ENCODE measurements at places on chromosomes 6 and 20.

DNA sequence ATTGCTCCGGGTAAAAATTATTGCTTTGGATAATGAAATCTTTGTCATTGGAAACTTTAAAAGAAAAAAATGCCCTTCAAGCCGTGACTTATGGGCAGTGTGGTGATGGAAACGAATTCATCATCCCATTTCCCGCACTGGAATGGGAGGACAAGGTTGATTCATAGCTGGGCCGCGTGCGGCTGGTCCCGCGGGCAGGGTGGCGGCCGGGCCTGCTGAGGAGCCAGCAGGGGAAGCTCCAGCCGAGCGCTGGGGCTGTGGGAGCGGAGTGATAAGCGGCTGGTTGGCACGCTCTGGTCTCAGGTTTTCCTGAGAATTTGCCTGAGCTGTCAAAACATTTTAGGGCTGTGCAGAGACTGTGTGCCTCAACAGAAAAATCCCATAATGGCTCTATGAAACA, 351.7 kb downstream of the CDC5L start:
- no peak for DNase-seq

- no peak for DNase-seq
Observed at GRCh38 chr20:15380770-15381169, 1043.4 kb upstream of the FLRT3 start.

DNA sequence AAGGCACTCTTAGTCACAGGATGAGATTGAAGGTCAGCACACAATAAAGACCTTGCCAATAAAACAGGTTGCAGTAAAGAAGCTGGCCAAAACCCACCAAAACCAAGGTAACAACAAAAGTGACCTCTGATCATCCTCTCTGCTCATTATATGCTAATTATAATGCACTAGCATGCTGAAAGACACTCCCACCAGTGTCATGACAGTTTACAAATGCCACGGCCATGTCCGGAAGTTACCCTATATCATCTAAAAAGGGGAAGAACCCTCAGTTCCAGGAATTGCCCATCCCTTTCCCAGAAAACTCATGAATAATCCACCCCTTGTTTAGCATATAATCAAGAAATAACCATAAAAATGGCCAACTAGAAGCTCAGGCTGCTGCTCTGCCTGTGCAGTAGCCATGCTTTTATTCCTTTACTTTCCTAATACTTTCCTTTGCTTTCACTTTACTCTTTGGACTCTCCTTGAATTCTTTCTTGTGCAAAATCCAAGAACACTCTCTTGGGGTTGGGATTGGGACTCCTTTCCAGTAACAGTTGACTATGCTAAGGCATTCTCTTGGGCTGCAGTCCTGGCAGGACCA, 527.3 kb upstream of the MAP3K7 start:
- DNase-seq = no peak

GRCh38 chr6:31775184-31775583, 1.9 kb downstream of the VWA7 start:
- no peak for DNase-seq

DNA sequence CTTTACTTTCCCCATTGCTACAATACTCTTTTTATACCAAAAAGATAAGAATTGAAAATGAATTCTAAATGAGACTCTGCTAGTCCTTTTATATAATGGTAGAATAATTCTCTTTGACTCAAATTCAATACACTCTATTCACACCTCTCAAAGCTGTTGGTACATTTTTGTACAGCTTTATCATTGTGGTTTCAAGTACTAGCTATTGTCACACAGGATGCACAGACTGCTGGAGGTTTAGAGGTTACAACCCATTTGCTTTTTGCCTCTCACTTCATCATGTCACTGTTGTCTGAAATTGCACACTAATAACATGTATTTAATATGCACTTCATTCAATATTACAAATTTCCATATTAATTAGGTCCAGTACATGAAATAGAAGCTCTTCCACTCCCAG, 442.2 kb upstream of the ARID1B start:
- no peak for DNase-seq

- DNase-seq = peak; percentile 91
Observed at GRCh38 chr6:36196113-36196879, at the start of gene BRPF3. TSS of gene BRPF3 (plus strand) at chr6:36196744. CDS start at chr6:36200323, 3,579 bp downstream.

DNA sequence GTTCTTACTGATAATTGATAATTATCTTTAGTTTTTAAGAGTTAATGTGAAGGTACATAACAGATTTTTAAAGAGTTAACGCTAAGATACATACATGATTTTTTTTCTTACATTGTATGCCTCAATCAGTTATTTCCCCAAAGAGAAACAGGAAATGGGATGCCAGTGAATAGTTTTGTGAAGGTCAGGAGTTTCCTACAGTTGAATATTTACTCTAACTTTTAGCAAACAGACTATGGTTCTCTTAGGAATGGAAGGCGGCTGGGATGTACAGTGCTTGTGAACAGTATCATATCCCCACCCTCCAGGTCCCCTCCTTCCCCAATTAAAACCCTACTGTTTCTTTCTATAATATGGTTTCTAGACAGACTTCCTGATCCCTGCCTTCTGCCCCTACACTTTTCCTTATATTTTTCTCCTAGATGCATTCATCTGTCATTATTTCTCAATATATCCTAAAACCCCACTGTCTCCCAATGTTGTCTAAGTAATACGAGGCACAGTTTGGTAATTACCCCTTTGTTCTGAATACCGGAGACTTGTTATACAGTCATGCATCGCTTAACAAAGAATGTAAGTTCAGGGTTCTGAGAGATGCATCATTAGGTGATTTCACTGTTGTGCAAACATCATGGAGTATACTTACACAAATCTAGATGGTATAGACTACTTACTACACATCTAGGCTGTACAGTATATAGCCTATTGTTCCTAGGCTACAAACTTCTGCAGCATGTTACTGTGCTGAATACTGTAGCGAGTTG, 29.2 kb downstream of the SLC35A1 start:
- DNase-seq = no peak

GRCh38 chr6:133778414-133779130, 110.3 kb upstream of the TCF21 start:
- no peak for DNase-seq

GRCh38 chr6:38603966-38604365, 35.8 kb downstream of the BTBD9 start:
- DNase-seq = no peak

DNA sequence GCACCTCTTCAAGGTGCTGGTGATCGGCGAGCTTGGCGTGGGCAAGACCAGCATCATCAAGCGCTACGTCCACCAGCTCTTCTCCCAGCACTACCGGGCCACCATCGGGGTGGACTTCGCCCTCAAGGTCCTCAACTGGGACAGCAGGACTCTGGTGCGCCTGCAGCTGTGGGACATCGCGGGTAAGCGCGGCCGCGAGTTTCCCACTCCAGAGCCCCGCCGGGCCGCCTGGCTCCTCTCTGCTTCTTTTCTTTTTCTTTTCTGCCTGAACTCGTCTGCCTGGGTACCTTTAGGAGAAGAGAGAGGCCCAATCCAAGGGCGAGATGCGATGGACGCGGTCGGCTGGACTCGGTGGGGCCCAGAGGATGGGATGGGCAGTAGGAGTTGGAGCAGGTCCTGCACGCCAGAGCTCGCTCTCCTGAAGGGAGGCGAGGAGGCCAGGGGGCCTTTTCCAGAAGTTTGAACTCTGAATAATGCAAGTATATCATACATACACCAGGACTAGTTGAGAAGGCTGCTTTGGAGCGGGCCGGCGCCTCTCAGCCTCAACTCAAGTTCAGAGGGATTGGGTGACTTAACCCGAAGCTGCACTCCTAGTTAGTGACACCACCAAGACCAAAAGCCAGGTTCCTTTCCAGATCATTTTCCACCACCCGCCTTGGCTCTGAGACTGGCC, 445 bp downstream of the RAB32 start:
- peak; percentile 60 for DNase-seq

DNA sequence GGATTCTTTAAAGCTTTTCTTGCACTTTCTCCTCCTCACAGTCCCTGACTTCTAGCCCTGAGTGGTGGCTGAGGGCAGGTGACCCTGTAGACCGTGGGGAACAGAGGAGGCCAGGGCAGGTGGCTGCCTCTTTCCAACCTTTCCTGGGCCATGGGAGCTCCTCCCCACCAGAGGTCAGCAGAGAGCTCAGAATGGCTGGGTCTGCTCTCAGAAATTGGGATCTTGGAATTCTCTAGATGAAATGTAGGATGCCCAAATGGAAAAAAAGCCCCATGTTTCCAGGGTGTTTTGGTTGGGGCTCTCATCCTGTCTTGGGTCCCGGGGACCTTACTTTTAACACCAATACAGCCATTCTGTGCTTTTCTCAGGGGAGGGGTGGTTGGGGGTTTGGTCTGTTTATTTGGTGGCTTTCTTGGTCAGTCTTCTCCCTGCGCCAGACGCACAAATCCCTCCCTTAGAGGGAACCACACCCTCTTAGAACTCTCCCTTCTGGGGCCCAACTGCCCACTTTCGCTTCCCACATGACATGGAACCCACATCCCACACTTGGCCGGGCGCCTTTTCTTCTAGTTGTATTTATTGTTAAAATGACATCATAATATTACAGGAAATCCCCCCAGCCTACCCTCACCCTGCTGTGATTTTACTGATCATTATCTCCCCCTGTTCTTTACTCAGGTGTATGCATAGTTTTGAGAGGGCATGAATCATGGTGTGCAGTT, 17.9 kb downstream of the GNAS start:
- DNase-seq = peak; percentile 83

- no peak for DNase-seq
Observed at GRCh38 chr20:9442858-9443257, 71.5 kb upstream of the LAMP5 start.

- DNase-seq = no peak
Observed at GRCh38 chr6:70277470-70277869, 25.4 kb downstream of the COL9A1 start.

DNA sequence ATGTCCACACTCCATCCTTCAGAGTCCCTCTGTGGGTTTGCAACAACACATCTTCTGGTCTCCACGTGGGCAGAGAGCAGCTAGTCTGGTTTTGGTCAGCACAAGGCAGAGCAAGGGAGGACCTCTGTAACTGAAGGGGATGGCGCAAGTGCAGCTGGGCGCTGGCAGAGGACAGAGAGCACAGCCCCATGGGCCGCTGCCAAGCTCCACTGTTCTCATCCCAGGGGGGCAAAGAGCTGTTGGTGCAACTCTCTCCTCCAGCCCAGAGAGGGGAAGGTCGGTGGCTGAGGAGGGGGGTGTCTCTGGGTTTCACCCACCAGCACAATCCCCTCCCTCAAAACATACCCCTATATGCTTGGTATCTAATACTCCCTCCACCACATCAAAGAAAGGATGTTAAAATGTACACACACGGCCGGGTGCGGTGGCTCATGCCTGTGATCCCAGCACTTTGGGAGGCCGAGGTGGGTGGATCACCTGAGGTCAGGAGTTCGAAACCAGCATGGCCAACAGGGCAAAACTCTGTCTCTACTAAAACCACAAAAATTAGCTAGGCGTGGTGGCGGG, 9.1 kb downstream of the ATP9A start:
- DNase-seq = no peak

DNA sequence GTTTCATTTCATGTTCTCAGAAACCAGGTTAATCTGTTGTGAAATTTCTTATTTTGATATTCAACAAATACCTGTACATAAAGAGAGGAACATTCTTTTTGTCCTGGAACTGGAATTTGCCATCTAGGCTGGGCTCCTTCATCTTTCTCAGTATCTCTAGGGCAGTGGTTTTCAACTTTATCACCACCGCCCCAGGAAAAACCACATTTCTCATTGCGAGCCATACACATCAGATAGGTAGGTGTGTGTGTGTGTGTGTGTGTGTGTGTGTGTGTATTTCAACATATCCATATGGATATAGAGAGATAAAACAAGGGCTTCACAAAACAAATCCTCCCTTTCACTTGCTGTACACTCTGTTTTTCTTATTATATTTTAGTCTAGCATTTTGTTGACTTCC, 24.1 kb downstream of the BFSP1 start:
- DNase-seq = no peak

GRCh38 chr6:56484669-56485068, 158.0 kb downstream of the DST start:
- no peak for DNase-seq

DNA sequence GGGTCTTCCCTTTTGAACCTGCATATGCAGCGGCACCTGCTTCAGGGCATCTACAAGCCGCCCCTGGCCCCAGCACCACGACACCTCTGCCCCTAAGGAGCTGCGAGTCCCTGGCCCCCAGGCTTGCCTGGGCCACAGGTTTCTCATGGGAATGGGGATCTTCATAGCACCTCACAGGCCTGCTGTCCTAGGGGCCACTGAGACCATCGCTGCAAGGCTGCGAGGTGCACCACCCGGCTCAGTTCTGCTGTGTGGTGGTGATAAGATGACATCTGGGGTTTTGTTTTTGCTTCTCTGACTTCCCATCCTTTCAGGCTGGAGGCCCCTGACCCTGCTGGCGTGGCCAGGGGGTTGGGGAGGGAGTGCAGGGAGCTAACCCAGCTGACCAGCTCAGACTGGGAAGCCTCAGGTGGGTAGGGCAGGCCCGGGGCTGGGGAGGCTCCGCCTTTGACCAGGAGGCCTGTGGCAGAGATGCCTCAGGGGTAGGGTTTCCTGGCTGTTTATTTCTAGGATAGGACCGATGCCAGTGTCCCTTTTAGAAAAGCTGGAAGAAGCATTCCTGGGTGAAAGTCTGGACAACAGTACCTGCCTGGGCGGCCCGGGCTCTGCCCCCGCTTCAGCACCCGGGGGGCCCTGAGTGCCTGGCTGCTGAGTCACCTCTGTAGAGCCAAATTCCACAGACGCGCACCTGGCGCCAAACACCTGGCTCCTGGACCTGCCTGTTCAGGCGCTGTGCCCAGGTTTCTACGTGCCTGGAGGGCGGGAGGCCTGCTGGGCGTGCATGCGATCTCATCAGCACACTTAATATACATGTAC, 264.7 kb downstream of the DLL1 start:
- peak; percentile 55 for DNase-seq

- DNase-seq = no peak
Observed at GRCh38 chr6:121590916-121591315, 155.5 kb downstream of the GJA1 start.

DNA sequence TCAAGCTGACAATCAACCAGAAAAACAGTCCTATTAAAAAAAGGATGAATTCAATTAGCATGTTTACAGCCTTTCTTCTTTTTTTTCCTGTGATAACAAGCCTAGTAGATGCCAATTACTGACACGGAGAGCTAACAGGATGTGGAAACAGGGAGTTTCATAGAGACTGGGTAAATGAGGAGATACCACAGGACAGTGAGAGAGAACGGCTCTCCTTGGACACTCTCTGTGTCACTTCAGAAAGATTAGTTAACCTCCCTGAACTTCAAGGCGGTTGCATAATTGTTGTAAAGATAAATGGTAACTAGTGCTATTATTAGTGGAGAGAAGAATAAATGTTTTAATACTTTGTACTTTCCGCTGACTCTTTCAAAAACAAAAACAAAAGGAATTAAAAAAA, 14.8 kb downstream of the SLC17A5 start:
- DNase-seq = no peak

GRCh38 chr6:37262446-37263026, 4.6 kb upstream of the TMEM217 start:
- no peak for DNase-seq

All from activated effector memory CD4-positive, alpha-beta T cell treated with anti-CD3 and anti-CD28 coated beads, Interleukin-2, amount 50 U/mL, for 16 hours (primary cell).